ENCODE measurements at places on chromosomes 1 and 21. TPM values are rescaled to one million over a fixed set of nuclear protein-coding genes. Genes with fewer than 3 reads are reported as not detected.

- no peak for DNase-seq
These were observed 561.1 kb downstream of the NPHP4 start for GRCh38 chr1:5430911-5431697.

DNA sequence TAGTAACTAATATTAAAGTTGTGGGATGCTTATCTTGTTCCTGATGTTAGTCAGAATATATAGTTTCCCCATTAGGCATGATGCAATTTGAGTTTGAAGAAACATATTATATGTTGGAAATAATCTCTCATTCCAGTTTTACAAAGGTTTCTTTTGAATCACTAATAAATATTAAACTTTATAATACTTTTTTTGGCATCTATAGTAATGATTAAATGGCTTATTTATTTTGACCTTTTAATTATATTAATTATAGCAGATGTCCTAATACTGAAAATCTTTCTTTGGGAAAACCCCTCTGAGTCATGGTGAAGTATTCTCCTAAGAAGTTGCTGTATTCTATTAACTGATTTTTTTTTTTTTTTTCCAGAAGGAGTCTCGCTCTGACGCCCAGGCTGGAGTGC, 28.5 kb upstream of the PTGS2 start:
- DNase-seq: no peak

DNA sequence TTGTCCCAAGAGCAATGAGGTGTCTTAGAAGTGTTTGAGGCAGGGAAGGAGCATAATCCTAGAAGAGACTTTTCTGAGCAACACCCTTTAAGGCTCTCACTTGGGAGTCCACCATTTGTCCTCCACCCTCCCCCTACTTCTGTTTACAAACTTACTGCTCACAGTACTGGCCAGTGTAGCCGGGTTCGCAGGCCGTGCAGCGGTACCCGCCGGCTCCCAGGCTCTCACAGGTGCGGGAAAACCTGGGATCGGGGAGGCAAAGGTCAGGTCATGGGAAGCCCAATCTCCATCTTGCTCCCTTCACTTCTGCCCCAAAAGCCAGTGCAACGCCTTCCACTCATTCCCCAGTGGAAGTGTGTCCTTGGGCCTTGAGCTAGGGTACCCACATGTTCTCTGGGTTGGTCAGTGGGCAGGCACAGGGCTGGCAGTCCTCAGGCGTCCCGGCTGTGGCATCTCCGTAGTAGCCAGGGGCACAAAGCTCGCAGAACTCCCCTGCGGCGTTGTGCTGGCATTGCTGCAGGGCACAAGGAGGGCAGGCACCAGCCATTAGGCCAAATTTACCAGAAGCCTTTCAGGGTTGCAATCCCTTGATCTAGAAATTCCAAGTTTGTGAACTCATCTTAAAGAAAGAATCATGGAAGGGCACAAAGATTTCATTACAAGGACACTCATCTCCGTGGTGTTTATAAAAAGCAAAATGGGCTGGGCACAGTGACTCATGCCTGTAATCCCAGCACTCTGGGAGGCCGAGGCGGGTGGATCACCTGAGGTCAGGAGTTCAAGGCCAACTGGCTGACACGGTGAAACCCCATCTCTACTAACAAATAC, 49.8 kb downstream of the LDLRAD2 start:
- no peak for DNase-seq

- DNase-seq: no peak
These were observed 41.8 kb downstream of the RUNX1 start for GRCh38 chr21:35007348-35007747.

DNA sequence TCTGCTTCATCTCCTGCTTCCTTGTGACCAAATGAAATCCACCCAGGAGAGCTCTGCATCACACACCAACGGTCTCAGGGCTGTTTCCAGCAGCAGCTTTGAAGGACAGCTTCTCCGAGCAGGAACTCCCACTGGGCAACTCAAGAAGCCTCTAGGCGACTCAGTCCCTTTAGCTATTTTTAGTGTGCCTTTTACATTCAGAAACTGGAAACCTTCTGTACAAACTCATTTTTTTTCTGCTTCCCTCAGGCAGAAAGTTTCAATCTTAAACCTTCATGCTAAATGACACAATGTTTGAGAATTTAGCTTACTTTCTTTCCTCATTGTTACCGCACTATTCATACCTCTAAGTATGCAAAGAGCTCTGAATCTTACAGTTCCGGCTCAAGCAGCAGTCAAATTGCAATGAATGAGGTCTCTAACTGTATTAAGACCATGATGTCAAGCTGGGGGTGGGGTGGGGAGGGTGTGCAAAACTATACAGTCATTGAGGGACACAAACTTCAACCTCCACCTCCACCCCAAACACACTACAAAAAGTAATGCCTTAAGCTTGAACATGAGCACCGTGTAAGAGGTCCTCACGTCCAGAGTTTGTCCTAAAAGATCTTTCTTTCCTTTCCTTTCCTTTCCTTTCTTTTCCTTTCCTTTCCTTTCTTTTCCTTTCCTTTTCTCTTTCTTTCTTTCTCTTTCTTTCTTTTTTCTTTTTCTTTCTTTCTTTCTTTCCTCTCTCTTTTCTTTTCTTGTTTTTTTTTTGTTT, 16.4 kb upstream of the TARBP1 start:
- DNase-seq: no peak

DNA sequence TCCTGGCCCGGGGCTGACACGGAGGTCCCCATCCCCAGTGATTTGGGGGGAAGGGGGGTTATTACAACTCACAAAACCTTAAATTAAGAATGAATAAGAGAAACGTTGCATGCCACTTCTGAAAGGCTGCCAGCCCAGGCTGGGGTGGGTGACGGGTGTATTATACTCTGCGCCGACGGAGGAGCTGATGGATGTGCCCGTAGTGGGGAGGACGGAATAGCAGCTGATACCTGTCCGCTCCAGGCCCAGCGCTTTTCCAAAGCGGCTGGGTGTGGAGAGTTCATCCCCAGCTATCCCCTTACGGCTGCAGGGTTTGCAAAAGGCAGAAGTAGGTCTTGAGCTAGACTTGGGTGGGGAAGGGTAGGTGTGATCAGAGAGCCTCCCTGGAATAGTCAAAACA, 63.8 kb upstream of the CASZ1 start:
- DNase-seq: no peak

- no peak for DNase-seq
These were observed 11.2 kb upstream of the HJV start for GRCh38 chr1:146032631-146033219.

DNA sequence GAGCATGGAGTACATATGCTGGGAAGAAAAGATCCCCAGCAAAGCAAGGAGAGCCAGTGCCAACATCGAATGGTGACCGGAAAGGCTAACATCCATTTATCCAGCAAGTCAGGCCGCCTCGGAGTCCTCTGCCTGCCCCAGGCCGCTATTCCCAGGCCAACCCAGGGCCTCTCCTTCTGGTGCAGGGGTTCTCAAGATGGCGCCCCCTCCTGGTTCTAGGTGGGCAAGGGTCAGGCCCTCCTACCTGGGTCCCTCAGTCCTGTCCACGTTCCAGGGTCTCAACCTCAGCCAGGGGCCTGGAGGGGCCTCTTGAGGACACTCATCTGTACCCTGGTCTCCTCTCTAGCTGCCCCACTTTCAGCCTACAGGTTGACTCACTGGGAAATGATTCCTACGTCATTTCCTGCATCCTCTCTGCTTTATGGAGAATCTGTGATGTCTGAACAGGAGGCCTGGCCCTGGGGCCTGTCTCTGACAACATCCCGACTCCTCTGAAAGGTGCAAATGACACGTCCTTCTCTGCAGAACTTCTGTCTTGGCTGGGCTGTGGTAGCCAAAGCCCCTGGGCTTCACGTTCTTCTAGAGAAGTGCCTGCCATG, 145.3 kb downstream of the PSMG1 start:
- DNase-seq: no peak

GRCh38 chr1:167949785-167950184, 12.9 kb upstream of the MPC2 start:
- no peak for DNase-seq

GRCh38 chr1:41696381-41696780, 211.9 kb upstream of the EDN2 start:
- no peak for DNase-seq

GRCh38 chr1:170547255-170547654, 15.3 kb downstream of the GORAB start:
- no peak for DNase-seq

GRCh38 chr1:70947835-70948234, 99.8 kb downstream of the PTGER3 start:
- no peak for DNase-seq

DNA sequence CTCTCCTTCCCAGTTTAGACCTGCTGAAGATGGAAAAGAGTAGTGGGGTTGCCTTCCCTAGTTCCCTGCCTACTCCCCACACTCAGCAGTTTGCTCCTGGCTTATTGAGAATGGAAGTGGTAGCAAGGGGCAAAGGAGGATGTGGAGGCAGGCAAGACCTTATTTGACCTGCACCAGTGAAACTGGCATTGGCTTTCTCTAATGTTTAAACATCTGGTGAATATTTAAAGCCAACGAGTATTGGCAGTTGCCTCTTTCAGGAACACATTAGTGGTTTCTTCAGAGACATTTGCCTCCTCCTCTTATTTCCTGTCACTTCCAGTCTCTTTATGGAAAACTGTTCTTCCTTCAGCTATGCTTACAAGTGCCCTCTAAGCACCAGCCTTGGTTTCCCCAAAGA, 62.4 kb upstream of the VAV3 start:
- DNase-seq: no peak

GRCh38 chr1:21521717-21522060, 12.5 kb downstream of the ALPL start:
- no peak for DNase-seq

- no peak for DNase-seq
These were observed 42.8 kb upstream of the MARK1 start for GRCh38 chr1:220485131-220485530.

DNA sequence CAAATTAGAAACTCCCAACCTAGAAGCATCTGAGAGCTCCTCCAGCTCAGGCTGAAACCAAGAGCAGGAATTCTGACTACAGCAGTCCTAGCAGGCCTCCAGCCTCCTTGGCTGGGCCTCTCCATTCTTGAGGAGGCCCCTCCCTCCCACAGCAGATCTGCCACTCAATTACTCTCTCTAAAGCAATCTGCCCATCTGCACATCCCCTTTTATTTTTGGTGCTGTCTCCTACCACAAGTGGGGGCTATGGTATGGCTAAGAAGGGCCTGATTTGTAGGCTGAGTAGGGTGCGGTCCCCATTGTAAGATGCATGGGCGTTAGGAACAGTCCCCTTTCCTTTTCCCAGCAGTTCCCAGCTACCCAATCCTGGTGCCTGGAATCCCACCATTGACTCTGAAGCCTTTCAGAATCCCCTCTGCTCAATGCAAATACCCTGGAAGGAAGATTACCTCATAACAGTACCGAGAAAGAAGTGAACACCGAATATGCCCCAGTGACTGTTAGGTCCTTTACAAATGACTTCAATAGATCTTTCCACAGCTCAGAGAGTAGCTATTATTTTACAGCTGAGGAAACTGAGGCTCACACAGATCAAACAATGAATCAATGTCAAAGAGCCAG, 11.6 kb upstream of the TTC39A start:
- DNase-seq: no peak

DNA sequence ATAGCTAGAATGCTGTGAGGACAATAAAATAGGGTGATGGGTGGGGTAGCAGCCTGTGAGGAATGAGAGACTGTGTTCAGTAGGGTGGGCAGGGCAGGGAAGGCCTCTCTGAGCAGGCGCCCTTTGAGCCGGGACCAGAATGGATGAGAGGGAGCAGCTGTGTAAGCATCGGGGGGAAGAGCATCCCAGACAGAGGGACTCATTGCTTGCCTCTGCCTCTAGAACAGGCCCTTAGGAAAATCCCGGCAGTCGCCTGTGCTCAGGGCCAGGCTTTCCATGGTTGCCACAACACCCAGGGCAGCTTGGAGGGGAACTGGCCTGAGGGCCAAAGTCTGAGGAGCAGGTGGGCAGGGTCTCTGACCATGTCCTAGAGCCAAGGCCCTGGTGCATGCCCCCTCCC, 774 bp downstream of the SLC2A7 start:
- DNase-seq: no peak

DNA sequence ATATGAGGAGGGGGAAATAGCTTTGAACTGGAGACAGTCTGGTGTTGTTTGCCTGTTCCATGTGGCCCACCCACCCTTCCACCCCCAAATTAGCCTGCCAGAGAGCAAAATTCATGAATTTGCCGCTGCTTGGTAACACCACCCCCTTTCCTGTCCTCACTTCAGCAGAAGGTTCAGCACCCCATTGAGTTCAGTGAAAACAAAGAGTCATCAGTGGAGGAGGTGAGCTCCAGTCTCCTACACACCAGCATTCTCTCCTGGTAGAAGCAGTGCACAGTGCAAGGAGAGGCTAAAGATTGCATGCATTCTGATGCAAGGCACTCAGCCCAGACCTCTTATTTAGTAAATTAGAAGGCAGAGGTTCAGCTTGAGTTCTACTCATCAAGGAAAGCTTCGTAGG, 99.7 kb upstream of the DYNLT5 start:
- no peak for DNase-seq

GRCh38 chr1:199038156-199038555, 399.3 kb downstream of the PTPRC start:
- no peak for DNase-seq

DNA sequence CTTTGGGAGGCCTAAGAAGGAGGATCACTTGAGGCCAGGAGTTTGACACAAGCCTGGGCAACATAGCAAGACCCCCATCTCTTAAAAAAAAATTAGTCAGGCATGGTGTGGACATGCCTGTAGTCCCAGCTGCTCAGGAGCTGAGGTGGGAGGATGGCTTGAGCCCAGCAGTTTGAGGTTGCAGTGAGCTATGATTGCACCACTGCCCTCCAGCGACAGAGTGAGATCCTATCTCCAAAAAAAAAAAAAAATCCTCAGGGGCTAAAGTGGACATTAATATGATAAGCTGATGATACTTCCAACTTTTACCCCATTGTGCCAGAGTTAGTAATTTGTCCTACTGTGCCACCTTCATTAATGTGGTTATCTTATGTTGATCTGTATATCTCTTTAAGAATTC, 327.8 kb upstream of the FMN2 start:
- DNase-seq: no peak

DNA sequence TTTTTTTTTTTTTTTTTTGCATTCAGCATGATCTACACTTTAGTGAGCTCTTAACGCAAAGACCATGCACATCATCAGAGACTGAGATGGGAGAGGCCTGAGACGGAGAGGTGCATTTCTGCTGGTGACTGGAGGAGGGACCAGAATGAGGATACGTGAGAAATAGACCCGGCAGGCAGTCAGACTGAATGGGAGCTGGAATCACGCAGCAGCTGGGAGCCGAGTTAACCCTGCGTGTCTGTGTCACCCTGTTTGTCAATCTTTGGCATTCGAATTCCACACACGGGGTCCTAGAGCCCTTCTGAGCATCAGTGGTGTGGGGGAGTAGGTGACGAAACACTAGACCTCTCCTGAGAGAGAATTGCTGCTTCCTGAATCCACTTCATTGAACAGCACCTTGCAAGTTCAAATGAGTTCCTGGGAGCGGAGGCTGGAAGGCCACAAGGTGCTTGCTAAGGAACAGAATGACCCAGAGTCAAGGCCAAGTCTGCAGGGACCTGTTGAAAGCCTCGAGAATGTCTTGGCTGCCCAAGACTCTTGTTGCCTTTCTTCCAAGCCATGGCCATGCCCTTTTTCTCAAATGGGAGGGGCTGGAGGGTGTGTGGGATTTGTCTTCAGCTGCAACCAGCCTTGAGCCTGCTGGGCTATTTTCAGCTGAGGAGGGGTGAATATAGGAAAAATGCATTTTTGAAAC, 123.3 kb downstream of the CNIH3 start:
- no peak for DNase-seq

The TMEM52 gene
- 1.7 TPM for total RNA-seq

The OR2T2 gene
- not detected for total RNA-seq

The HJV gene
- not detected for total RNA-seq

The TRAF3IP3 gene
- 3.2 TPM for total RNA-seq

The CYP4B1 gene
- total RNA-seq: 14.1 TPM

The ELOVL1 gene
- 7.9 TPM for total RNA-seq

The AKNAD1 gene
- 0.98 TPM for total RNA-seq

The IGSF9 gene
- total RNA-seq: 6.2 TPM

The OR2L5 gene
- total RNA-seq: not detected

The SPATA45 gene
- total RNA-seq: not detected

The KRTAP6-3 gene
- total RNA-seq: not detected

The CAMK1G gene
- 5.6 TPM for total RNA-seq

All from uterus (tissue), 4 donors.